ENCODE measurements at places on chromosomes 2 and 18.

DNA sequence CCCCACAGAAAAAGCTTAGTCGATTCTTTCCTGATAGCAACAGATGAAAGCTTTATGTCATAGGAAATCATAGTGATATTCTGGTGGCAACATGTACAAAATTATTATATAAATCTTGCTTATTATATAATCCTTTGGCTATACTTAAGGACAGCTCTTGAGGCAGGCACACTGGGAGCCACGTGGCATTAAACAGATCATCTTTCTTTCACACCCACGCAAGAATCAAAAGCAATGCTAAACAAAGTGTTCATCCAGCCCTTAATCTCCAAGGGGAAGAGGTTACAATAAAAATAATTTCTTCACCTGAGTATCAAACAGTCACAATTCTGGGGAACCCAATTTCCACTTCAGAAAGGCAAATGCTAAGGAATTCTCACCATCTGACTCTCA lies 57.8 kb downstream of the CYB5A start:
- no peak for DNase-seq

DNA sequence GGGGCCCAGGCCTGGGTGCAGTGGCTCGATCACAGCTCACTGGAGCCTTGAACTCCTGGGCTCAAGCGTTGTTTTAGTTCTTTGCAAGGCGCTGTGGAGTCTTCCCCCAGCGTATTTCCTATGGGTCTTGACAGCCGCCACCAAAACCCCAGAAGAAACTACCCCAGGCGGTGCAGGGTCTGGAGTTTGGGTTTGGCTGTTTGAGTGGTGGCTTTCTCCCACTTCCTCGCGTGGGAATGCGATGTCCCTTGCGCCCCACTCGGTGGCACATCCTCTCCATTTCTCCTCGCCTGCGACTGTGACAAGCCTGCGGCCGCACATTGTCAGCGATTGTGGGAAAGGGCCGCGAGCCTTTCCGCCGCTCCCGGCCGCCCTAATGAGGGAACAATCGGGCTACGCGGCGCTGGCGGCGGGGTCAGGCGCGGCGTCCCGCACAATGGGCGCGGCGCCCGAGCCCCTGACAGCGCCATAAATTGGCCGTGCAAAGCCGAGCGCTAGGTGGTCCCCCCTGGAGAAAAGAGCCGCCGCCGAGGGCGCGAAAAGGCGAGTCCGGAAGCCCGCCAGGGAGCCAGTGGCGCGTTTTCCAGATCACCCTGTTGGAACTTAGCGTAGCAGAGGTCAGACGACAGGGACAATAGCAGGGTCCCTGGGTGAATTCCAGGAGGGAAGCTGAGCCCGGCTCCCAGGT lies 194.9 kb upstream of the POU3F3 start:
- no peak for DNase-seq

- DNase-seq, result no peak
These were observed 55.4 kb downstream of the MAP4K3 start for GRCh38 chr2:39381653-39382052.

DNA sequence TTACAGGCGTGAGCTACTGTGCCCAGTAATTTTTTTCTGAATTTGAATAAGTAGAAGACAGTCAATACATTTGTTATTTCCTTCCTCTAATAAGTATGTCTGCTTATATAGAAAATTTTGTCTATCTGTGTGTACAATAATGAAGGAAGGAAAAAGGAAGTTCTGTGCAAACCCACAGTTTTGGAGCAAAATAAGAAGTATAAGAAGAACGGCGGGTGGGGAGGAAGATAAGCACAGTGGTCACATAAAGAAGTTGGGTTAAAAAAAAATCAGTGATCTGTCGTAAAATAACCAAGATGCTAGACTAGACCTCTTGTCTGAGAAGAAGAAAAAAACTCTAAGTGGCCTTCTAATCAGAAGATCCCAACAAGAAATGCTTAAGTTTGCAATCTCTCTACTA lies 20.2 kb downstream of the MGAT4A start:
- DNase-seq, result no peak

DNA sequence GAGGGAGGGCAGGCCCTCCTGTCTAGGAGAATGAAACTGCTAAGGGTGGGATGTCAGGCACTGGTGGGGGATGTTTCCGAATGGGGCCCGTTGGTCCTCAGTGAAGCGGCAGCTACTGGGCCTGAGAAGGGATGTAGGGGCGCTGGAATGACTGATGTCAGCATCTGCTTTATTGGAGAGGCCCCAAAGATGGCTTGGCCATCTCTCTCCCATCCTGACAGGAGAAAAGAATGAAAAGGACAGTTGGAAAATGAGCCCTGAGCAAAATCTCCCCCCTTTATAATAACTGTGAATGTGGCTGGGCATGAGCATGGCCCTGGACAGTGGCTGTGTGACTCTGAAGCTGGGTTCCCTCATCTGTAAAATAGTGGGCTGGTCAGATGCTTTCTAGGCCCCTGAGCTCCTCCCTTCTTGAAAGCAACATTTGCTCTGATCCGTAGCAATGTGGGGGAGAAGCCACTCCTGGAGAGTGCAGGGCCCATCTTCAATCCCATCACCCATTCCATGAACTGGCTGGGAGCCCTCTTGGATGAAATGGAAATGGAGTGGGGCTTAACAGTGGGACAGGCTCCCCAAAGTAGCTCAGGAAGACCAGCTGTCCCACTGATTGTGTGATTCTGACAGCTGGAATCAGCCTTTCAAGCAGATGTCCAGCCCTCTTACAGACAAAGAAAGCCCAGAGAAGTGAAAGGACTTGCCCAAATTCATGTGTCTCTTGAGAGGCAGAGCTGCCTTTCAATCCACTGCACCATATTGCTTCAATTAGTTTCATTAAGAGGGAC lies 232.7 kb upstream of the SMAD2 start:
- no peak for DNase-seq

DNA sequence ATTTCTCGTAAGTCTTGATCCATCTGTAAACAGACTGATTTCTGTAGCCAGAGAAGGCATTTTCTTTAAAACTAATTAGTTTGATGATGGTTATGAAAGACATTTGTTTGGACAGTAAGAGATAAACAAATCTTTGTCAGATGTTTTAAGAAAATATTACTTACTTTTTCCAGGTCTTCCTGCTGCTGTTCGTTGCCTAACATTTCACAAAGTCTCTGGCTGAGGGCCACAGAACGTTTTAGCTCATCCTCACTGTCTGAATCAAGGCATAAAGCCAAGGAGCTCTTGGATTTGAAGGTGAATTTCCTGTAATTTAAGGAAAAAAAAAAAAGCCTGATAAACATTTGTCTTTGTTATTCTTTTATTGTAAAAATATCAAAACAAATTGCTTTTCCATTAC lies 57.8 kb downstream of the VIL1 start:
- no peak for DNase-seq

DNA sequence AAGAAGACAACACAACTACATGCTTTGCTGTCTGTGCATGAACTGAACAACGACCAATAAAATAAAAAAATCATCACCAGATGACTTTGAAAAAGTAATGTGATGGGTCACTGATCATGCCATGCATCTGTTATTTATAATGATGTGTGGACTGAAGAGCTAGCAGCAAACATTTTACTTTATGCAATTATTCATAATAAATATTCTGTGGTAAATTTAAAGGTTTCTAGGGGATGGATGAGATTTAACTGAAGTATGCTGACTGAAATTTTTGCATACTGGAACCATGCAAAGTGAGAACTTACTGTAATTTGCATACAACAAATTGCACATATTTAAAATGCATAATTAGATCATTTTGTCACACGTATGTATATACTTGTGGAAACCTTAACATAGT lies 31.3 kb upstream of the BAZ2B start:
- DNase-seq, result no peak

DNA sequence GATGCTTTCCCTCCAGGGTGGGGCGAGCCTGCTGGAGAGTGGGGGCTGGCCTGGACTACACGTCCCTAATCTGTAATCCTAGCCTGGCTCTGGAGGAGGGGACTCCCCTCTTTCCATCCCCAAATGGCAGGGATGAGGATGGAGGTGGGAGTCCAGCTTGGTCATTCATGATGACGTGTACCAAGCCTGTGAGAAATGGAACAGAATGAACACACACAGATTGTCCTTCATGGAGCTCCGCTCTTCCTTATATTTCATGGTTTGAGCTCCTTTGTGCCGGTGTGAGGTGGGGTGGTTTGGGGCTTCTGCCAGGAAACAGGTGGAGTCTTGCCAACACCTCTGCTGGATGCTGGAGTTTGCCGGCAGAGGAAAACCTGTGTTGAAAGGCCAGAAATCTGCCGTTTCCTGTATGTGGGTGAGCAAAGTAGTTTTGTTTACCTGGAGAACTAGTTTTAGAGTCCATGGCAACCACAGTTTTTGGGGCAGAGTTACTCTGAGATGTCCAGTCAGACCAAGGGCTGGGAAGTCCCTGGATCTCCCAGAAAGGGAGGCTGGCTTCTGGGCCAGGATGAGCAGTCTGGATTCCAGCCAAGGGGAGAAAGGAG lies 417.6 kb upstream of the MEX3C start:
- DNase-seq, result peak; percentile 55

DNA sequence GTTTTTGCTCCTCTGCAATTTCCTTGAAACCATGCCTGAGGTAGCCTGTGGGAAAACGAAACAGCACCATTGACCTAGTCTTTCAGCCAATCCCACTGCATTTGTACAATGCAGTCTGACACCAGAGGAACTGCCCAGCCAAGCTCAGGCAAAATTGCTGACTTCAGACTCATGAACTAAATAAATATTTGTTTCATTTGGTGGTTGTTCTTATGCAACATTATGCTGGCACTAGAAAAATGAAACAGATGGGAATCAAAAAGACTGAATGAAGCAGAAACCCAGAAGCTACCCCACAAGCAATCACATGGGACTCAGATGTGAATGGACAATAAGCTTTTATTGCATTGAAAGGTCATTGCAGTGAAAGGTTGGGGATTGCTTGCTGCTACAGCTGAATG lies 1.7 kb downstream of the NAT8 start:
- DNase-seq, result no peak

- DNase-seq, result no peak
These were observed 641.1 kb downstream of the TMEM182 start for GRCh38 chr2:103402944-103403343.

DNA sequence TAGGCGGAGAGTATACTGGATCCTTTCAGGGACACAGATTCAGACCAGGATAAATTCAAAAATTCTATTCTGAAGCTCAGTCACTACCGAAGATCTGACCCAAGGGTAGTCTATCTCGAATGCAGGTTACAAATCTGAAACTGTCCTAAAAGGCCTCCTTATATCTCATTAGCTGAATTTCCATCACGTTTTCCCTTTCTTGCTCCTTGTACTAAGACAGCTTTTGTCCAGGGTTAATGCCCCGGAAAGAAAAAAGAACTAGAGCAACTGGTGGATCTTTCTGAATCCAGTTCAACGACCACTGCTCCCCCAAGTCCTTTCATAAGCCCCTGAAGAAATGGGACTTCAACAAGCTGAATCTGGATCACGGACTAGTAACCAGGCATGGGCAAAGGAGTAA lies 97.5 kb upstream of the CCDC85A start:
- no peak for DNase-seq

- DNase-seq, result no peak
These were observed 134.2 kb upstream of the SPRED2 start for GRCh38 chr2:65566617-65567016.

GRCh38 chr2:209512971-209513370 lies 89.1 kb downstream of the MAP2 start:
- DNase-seq, result no peak

GRCh38 chr2:9398881-9399780 lies 24.2 kb downstream of the ITGB1BP1 start:
- no peak for DNase-seq

DNA sequence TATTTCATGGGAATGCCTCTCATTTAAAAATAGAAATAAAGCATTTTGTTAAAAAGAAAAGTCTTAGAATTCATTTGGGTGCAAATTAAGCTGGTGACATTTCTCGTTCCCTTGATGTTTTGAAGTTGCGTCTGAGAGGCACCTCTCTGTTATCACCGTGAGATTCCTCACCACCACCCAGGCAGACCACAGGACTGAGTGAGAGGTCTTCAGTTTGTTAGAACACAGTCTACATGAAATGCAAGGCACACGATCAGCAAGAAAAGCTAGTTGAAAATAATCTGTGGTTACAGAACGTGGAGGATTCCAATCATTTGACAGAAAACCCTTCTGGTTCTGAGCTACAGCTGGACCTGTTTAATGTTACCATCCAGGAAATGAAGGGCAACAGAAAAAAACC lies 116.0 kb downstream of the UXS1 start:
- no peak for DNase-seq

GRCh38 chr2:145753966-145754365 lies 1234.0 kb upstream of the ZEB2 start:
- DNase-seq, result no peak

DNA sequence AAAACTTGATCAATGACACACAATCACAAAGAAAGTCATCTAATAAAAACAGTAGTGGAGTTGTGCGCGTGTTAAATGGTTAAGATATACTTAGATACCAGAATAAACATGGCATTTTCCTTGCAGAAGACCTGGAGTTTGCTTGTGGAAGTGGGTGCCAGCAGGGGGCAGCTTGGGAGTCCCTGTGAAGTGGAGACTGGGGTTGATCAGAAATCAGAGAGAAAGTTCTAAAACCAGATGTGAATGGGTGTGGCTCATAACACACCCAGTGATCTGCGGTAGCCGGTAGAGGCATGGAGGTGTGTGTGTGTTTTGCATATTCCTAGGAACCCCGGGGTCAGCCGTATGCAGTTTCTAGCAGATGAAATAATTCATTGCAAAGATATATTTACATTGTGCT lies 300.1 kb upstream of the TRIB2 start:
- DNase-seq, result no peak

DNA sequence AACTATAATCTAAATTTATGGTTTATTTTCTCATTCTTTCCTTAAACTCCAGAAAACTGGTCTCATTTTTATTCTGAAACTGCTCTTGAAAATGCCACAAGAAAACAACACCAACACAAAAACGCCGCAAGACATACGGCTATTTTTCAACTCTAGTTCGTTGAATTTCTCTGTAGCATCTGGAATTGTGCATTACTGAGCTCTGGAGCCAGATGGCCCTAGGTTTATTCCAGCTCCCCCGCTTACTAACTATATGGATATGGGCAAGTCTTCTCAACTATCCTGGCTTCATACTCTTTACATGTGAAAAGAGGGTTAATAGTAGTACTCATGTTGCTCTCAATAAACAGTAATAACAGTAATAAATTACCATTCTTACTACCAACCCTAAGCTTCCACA lies 19.9 kb downstream of the FAM98A start:
- DNase-seq, result no peak

GRCh38 chr2:54387059-54387991 lies 68.8 kb upstream of the SPTBN1 start:
- no peak for DNase-seq

All from NCI-H1092 (cell line).